ENCODE measurements at places on chromosomes 7 and 10. TPM values are rescaled to one million over a fixed set of nuclear protein-coding genes. Genes with fewer than 3 reads are reported as not detected.

DNA sequence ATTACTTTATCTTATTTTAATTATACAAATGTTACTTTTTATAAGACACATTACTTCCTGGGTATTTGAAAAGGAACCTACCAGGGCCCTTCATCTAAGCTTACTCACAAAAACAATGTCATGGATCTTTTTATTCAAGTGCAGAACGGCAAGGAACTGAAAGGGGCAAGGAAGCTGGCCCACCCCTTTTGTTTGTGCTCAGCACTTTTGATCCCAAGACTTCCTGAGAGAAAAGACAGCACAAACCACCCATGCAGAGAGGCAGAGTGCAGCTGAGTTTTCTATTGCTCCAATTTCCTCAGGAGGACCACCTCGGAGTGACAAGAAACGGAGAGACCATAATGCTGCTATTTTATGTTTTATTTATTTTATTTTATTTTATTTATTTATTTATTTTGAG is 232.0 kb upstream of the NRP1 start:
- no peak for DNase-seq

DNA sequence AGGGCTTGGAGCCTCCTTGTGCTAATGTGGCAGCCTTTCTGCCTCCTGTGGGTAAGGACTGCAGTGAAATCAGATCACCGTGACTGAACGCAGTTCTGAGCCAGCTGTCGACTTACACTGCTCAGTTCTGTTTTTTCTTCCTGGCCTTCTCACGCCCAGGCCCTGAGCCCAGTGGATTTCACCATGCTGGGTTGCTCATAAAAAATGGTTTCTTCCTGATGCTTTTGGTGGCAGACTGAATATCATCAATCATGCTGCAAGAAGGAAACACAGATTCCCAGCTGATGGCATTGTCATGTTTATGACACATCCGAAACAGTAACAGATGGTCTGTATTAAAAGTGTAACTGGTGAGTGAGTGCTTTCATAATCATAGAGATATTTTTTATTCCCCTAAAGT is 389.6 kb downstream of the GALNT17 start:
- no peak for DNase-seq

GRCh38 chr7:128066395-128066794 is 35.2 kb upstream of the LRRC4 start:
- DNase-seq = no peak

DNA sequence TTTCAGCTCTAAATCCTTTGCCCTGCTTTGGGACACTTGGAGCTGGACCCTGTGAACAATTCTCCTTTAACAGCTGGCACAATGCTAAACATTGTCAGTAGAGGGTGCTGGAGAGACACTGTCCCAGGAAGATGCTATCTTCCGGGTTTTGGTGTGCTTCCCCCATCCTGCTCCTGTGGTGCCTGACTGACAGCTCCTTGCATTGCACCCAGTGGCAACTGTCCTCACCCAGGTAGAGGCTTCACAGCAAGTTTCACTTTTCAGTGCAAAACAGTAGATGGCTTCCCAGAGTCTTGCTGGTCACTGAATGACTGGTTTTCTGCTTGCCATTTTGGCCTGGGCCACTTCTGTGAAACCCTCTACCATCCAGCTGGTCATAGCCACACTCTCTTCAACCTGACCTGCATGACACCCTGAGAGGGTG is 77.3 kb downstream of the CDC14C start:
- no peak for DNase-seq

- no peak for DNase-seq
These were observed 47.2 kb downstream of the ANKIB1 start for GRCh38 chr7:92292981-92293380.

GRCh38 chr7:45680776-45681175 is 106.6 kb downstream of the ADCY1 start:
- no peak for DNase-seq

DNA sequence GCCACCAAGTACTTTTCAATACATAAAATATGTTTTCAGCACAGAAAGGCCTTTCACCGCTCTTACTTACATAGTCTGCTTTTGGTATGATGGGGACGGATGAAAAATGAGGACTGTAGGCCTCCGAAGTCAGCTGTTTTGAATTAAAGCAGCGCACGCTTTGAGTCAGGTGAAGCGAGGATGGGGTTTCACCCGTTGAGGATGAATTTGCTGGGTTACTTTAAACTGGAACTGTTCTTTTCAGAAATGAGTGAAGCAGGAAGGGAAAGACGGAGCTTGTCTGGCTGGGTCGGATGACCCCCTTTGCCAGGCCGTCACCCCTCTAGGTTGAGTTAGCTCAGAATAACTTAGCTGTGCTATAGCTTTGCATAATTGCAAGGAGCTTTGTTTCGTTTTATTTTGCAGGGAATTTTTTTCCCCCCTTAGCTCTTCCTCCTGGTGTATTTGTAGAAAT is 40.0 kb downstream of the CUX1 start:
- DNase-seq = no peak

DNA sequence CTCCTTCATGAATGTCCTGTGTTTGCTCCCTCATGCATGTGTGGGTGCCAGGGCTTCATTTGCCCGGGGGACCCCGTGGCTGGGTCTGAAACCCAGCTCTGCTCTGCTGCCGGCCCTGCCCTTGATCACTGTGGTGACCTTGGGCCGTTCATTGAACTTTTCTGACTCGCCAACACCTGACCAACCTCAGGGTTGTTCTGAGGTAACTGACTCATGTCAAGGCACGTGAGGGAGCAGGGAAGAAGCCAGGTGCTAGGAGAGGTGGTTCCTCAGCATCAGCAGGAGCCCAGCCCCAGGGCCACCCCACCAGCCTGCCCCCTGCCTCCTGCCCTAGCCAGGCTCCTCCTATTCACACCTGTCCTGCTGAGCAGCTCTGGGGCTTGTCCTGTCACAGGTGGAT is 47.9 kb downstream of the TBATA start:
- no peak for DNase-seq

- DNase-seq = no peak
These were observed 15.7 kb upstream of the MSRB2 start for GRCh38 chr10:23079700-23080099.

DNA sequence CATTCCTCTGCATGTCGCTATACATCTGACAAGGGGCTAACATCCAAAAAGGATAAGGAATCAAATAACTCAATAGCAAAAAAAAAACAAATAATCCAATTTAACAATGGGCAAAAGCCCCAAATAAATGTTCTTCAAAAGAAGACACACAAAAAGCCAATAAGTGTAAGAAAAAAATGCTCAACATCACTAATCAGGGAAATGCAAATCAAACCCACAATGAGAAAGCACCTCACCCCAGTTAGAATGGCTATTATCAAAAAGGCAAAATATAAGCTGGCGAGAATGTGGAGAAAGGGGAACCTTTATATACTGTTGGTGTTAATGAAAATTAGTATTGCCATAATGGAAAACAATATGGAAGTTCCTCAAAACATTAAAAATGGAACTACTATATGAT is 14.3 kb downstream of the ARHGAP12 start:
- no peak for DNase-seq

GRCh38 chr10:100020142-100020885 is 10.6 kb upstream of the DNMBP start:
- no peak for DNase-seq

DNA sequence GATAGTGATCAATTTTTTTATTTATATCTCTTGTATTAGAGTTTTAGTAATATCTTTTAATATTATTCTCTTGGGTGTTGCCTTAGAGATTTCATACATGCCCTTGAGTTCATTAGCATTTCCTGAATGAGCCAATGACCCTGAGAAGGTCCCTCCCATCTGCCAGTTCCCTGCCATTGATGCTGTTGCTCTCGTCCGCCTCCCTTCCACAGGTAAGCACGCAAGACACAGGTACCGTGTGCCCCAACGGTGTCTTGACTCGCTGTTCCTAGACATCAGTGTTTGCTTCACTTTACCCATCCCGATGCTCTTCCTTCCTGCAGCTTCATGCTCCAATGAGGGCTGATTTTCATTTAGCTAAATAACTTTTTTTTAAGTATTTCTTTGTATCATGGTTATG is 19.7 kb upstream of the PWWP2B start:
- no peak for DNase-seq

DNA sequence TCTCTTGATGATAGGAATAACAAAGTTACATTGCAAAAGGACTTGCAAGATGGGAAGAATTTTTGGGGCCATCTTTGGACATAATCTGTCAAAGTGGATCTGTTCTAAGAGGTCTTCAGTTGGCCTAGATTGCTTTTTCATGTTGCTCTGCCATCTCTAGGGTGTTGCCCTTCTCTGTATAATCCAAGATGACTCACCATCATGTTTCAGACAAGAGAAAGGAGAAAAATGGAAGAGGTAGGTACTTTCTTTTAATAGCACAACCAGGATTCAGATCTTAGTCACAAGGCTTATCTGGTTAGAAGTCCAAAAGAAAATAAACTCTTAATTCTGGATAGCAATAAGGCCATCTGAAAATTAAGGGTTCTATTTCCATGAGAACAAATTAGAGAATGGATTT is 38.7 kb upstream of the FOXP2 start:
- no peak for DNase-seq

DNA sequence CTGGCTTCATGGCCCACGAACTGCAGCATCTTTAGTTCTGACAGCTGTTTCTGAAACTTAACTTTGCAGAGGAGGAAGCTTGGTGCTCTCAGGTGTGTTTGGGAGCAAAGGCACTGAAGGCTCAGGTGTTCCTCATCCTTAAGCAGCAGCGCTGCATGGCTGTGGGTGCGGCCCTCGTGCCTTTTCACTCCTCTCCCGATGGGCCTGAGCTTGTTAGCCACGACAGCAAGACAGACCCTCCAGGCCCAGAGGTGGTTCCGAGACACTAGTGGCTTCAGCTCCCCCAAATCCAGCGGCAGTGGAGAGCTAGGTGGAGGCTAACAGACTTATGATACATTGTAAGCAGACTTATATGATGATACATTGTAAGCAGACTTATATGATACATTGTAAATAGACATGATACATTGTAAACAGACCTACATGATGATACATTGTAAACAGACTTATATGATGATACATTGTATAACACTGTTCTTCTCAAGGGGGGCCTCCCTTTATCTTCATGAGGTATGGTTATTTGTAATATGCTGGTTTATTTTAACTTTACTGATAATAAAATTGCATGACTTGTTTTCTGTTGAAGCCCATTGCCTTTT is 14.1 kb downstream of the PFKP start:
- no peak for DNase-seq

- no peak for DNase-seq
These were observed 324.3 kb upstream of the GALNT17 start for GRCh38 chr7:70807650-70808049.

- DNase-seq = no peak
These were observed 2.9 kb downstream of the DEPP1 start for GRCh38 chr10:44975431-44976331.

DNA sequence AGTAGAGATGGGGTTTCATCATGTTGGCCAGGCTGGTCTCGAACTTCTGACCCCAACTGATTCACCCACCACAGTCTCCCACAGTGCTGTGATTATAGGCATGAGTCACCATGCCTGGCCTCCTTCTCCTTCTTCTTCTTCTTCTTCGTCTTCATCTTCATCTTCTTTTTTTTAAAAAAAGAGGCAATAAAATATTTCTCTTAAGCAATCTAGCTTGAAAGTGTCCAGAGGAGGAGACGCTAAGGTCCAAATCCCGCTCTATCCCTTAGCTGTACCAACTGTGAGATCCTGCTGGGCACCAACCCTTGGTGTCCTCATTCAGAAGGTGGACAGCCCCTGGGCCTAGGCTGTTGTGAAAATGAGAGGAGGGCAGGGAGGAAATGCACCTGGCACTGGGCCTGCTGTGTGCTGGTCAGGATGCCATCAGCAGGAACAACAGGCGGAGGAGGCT is 13.9 kb upstream of the PSAP start:
- DNase-seq = no peak

DNA sequence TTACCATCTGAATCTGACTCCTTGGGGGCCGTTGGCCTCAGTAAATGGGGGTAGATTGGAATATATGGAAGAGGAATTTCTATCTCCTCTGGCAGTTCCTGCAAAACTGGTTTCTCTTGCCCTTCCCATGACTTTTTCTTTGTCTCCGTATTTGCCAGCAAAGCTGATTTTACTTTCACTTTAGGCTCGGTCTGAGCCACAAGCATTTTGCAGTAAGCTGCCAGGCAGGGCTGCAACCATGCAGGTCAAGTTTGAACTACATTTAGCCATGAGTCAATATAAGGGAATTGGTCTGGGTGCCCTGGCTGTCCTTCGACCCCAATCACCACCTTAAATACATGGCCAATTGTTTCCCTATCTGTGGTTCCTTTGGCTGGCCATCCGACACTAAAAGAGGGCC is 104.3 kb downstream of the TRIM24 start:
- no peak for DNase-seq

DNA sequence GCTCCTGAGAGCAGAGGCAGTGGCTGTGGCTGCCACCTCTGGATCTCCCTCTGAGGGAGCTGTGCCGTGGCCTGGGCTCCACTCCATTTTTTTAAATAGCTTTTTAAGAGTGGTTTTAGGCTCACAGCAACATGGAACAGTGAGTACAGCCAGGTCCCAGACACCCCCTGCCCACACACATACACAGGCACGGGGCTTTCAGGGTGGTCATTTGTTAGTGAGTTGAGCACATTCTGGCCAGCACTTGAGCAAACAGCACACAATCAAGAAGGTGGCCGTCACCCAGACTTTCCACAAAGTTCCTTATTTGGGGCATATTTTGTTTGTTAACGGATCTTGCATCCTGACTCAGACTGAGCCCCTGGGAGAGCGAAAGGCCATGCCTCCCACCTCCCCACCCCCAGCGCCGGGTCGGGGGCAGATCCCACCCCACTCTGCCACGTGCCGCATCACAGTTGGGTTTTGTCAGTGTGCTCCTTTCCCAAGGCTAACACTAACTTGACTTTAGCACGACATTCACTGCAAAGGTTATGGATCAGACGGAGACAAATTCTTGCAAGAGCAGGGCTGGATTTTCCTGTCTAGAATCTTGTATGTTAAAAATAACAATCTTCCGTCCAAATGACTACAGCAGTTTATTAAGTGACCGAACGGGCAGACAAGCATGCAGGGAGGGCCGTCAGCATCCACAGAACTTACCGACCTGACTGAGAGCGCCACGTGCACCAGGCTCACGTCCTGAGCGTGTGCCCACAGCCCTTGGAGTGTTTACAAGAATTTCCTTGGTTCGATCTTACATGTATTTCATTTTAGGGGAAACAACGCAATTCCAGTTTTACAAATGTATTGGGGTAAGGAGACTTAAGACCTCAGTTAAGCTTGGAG is 156.5 kb upstream of the NPS start:
- peak; percentile 25 for DNase-seq

- DNase-seq = no peak
These were observed 23.7 kb downstream of the CAV1 start for GRCh38 chr7:116548506-116548905.

- DNase-seq = no peak
These were observed 38.2 kb downstream of the WDR37 start for GRCh38 chr10:1094112-1095057.

TACC2 gene
- polyA plus RNA-seq = 40.9 TPM

KCNK18 gene
- not detected for polyA plus RNA-seq

TMEM26 gene
- polyA plus RNA-seq = 7.2 TPM

SPAM1 gene
- polyA plus RNA-seq = not detected

ADRA2A gene
- polyA plus RNA-seq = 4.1 TPM

UCN3 gene
- polyA plus RNA-seq = 1.9 TPM

LUC7L2 gene
- polyA plus RNA-seq = 112 TPM

CDK1 gene
- polyA plus RNA-seq = 77.6 TPM

RASA4B gene
- 9.8 TPM for polyA plus RNA-seq

LIPF gene
- polyA plus RNA-seq = 0.38 TPM

PPP1R17 gene
- not detected for polyA plus RNA-seq

TAS2R38 gene
- polyA plus RNA-seq = 0.23 TPM

CCNY gene
- 115 TPM for polyA plus RNA-seq

All from right renal pelvis (tissue), 4 donors.